AG08395 (cell line): ENCODE measurements at places on chromosomes 6 and 20.

DNA sequence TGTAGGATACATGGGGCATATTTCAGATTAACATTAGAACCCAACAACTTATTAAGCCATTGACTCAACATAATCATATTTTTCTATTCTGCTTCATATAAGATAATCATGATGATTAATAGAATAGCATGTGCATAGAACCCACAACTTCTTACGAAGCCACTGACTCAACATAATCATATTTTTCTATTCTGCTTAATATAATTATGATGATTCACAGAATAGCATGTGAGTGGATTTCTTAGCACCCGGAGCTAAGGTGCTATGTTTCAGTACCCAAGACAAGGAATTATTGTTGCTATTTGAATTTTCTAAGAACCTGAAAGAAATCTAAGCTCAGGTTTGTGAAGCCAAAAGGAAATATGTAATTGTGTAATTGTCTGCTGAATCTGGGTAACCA lies 96.8 kb downstream of the TENT5A start:
- no peak for DNase-seq

DNA sequence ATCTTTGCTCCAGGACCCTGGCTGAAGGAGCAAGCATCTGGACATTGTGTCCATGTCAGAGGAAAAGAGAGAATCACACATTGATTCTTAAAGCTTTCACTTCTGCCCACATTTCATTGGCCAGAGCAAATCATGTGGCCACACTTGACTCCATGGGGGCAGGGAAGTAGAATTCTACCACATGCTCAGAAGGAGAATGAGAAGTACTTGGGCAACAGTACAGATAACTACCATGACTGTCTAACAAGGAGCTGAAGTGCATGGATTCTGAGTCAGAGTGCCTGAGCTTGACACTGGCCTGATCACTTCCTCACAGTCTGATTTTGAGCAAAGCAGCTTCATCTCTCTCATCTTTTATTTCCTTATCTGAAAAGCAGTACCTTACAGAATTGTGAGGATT lies 38.6 kb downstream of the GHRH start:
- peak; percentile 94 for DNase-seq

DNA sequence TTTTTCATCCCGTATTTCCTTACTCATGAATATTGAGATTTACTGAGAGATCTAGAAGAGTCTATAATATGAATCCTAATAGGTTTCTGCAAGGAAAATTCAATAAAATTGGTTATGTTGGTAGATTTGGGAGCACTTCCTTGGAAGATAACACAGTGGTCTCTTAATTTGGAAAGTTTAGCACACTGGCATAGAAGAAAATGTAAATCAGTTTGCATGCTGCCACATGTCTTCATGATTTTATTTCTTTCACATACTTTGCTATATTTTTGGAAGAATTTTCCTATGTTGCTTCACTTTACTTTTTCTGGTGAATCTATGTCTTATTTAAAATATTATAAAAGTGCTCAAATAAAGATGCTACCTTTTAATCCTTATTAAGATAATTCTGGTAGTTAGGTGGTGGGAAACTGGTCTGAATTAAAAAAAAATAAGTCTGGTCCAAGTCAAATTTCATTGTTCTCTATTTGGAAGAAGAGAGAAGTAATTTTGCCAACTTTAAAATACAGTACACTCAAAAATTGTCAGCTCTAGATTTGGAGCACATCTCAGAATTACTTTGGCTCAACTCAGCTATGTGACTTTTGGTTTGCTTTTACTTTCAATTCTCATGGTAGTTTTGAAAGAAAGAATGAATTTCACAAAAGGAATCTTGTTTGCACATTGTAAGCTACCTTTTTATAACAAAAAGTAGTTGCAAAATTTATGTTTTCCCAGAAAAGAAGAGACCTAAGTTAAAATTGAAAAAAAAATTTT lies 197.3 kb downstream of the CENPW start:
- no peak for DNase-seq

- no peak for DNase-seq
Observed at GRCh38 chr6:151610326-151610725, 116.5 kb downstream of the CCDC170 start.

DNA sequence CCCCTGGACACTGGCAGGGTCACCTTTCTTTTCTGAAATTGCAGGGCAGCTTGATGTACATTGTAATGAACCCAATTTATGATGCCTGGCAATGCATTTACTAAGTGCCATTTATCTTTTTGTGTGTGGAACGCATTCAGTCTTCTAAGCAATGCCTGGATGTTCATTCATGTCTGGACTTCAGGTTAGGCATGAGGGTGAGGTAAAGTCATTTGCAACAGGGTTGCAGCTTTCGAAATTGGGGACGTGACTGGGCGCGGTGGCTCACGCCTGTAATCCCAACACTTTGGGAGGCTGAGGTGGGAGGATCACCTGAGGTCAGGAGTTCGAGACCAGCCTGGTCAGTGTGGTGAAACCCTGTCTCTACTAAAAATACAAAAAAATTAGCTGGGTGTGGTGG lies 134.6 kb downstream of the SOX4 start:
- no peak for DNase-seq

- no peak for DNase-seq
Observed at GRCh38 chr20:48302844-48303542, 517.7 kb upstream of the SULF2 start.

- DNase-seq, result no peak
Observed at GRCh38 chr20:64130876-64131275, 23.5 kb upstream of the NPBWR2 start.

DNA sequence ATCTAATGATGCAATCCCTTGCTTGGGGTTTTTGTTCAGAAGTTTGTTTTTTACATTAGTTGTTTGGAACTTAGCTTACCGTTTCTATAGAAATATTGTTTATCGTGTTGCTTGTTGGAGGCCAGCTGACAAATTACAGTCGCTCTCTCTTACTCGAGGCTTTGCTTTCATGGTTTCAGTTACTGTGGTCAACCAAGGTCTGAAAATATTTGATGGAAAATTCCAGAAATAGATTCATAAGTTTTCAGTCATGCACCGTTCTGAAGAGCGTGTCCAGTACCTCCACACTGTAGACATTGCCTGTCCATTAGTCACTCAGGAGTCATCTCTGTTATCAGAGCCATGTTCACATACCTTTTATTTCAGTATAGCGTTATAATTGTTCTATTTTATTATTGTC lies 47.9 kb downstream of the DEK start:
- DNase-seq, result peak; percentile 19
